Common myeloid progenitor, CD34-positive (primary cell): ENCODE measurements at places on chromosomes 2 and 18.

- no peak for DNase-seq
Measured at GRCh38 chr2:168120730-168121129, 126.7 kb downstream of the STK39 start.

DNA sequence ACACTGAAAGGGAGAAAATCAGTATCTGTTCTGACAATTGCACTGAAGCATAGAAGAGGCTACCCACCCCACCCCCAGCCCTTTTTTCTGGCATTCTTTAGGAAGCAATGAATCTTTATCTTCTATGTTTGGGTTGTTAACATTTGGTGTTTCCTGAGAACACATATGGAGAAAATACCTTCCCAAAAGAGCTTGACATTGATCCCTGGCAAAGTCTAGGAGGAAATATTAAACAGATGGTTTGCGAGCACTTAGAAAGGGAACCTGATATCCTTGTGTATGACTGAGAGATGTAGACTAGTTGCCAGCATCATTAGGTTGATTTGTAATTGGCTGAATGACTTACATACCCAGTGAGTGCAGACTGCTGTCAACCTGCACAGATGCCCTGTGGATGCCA is 42.9 kb downstream of the DOK1 start:
- no peak for DNase-seq

GRCh38 chr2:214747992-214748391 is 61.5 kb downstream of the BARD1 start:
- no peak for DNase-seq

- DNase-seq = no peak
Measured at GRCh38 chr2:88136817-88137216, 9.0 kb upstream of the FABP1 start.

DNA sequence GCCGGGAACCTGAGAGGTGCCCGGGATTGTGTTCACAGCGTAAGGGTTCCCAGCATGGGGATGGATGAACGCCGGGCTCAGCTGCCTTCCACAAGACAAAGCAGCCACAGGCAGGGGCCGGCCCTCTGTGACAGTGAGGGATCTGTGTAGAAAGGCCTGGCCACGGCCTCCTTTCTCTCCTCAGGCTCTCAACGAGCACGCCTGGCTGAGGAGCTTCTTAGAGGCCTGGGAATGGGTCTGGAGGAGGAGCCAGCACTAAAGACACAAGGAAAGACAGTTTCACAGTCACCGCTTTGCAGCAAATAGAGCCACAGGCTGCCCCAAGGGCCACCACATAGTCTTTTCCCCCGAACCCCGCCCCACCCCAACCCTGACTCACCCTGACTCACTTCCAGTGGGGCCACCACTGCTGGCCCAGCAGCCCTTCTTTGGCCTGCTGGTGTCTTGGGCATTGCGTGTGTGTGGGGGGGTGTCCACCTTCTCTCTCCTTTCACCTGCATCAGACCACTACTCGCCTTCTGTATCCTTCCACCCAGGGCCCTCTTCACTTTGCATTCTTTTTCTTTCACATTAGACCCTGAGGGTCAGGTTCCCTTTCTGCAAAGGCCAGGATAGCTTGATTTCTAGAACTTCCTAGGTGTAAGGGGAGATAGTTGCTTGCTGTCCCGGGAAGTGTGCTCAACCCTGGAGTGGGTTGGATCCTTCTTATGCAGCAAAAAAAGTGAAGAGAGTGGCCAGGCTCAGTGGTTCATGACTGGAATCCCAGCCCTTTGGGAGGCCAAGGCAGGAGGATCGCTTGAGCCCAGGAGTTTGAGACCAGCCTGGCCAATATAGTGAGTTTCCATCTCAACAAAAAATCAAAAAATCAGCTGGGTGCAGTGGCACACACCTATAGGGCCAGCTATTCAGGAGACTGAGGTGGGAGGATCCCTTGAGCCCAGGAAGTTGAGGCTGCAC is 19.3 kb upstream of the HPCAL1 start:
- peak; percentile 58 for DNase-seq
